ENCODE measurements at places on chromosomes 6 and 20. TPM values are rescaled to one million over a fixed set of nuclear protein-coding genes. Genes with fewer than 3 reads are reported as not detected.
A peak's percentile ranks its signal among the peaks of the same experiment; 100 is the strongest.

The MLIP gene
- not detected for polyA plus RNA-seq

DNA sequence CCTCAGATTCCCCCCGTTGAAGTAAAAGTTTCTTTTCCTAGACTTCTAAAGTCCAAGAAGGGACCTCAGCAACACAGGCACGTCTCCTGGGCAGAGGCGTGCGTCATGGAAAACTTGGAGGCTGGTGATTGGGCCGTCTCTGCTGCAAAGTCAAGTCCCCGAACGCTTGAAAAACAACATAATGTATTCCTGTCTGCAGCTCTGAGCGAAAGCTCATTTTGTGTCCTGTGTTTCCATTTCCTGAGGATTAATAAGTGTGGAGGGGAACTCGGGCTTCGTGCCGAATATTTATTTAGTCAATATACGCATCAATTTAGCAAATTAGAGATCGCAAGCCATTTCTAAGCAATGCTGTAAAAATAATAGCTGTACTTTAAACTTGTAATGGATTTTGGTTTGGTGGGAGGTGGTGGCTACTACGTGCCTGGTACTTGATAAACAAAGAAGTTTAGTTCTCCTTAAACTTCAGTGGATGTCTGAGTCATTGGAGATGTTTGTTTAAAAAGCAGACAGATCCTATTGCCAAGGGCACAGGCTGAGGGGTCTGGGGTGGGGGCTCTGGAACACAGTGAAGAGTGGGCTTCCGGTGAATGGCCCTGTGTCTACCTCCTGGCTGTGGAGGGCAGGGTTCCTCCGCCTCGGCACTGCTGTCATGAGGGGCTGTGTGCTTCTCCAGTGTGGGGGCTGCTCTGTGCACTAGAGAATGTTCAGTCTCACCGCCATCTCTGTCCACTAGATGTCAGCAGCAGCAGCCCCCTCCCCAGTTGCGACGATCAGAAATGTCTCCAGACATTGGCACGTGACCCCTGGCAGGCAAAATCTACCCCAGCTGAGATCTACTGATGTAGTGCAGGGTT lies 21.8 kb downstream of the PCK1 start:
- DNase-seq, result peak; percentile 64

GRCh38 chr6:11989386-11989785 lies 22.7 kb upstream of the HIVEP1 start:
- DNase-seq, result no peak

The LRRC73 gene
- polyA plus RNA-seq, result 0.31 TPM

DNA sequence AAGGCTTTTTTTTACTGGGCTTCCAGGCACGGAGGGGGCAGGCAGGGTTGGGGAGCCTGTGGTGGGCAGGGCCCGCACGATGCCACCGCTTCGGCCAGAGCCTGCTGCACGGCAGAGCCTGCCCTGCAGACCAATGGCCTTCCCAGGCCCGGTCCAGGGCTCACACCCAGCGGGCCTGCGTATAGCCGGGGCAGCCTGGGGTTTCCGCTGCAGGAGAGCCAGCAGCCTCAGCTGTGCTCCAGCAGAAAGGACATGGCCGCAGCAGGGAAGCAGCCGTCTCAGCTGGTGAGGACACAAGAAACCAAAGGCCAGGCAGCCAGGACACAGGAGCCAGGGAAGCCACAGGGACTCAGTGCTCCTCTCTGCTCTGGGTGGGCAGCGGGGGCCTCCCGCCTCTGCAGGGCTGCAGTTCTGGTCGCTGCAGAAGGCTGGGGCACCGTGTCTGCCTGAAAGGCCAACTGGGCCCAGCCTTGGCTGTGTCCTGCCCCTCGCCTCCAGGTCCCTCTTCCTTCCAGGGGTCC lies 90.6 kb downstream of the TTLL2 start:
- no peak for DNase-seq

GRCh38 chr20:44909872-44910689 lies at the start of gene PABPC1L:
PABPC1L (plus strand) TSS chr20:44910060; CDS start chr20:44910144, 84 bp downstream.
- peak; percentile 54 for DNase-seq

- DNase-seq, result peak; percentile 20
Measured at GRCh38 chr6:107488875-107489635, 862 bp upstream of the SOBP start.

DNA sequence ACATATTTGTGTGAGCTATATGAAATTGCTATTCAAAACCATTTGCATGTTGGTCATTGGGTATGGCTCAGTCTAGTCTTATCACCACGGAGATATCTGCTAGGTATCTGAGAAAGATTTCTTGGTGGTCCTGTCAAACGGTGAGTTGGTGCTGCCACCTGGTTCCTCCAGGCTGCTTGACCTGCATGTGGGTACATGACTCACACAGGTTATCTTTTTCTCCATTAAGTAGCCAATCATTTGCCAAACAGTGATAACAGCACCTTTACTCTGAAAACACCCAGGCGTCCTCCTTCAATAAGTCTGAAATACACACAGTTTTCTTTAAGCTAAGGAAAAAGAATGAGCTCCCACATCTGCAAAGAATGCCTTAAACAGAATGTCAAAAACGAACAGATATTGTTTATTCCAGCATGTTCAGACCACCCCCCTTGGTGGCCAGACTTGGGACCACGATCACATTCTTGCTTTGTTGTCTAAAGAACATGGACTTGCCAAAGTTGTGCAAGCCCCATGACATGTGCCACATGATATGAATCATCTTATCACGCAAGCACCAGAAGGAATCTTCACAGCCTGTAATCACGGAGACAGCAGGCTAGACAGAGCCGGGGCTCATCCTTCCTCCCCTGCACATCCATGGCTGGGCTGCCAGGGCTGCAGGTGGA lies 200.7 kb upstream of the THBS2 start:
- peak; percentile 94 for DNase-seq

DNA sequence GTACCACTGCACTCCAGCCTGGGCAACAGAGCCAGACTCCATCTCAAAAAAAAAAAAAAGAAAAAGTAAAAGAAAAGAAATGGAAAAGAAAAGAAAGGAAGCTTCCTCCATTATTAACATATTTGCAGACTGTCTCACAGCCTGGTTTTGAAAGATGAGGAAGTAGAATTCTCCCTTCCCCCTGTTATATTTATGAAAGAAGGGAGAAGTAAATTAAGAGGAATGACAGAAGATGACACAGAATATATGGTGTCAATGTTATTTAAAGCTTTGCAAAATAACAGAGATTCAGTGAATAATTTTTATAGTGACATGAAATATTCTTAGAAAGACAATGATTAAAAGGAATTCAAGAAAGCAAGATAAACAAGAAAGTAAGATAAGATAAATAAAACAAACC lies 83.7 kb upstream of the PRSS16 start:
- no peak for DNase-seq

The CEP85L gene
- polyA plus RNA-seq, result 2.3 TPM

DNA sequence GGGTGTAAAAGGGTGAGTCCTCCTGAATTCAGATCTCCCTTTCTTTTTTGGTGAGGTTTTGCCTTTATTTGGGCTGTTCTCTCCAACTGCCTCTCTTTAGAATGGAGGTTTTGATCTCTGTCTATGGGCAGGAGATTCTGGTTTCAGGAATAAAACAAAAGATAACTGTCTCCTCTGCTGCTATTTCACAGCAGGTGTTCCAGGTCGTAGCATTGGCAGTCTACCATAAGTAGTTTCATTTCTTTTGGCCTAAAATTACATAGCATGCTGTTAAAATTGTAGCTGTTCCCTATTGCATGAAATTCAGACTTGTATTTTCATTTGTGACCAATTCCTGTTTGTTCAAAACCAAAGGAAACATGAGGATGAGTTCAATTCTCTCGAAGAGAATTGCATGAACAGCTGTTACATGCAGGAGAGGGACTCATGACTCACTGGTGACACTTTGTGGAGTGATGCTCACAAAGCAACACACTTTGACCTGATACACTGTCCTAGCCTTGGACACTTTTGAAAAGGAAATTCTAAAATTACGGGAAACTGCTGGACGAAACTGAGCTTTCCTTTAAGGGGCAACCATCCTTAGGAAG lies 76.8 kb upstream of the SIRPG start:
- DNase-seq, result no peak

The ZFAND3 gene
- polyA plus RNA-seq, result 26.7 TPM

DNA sequence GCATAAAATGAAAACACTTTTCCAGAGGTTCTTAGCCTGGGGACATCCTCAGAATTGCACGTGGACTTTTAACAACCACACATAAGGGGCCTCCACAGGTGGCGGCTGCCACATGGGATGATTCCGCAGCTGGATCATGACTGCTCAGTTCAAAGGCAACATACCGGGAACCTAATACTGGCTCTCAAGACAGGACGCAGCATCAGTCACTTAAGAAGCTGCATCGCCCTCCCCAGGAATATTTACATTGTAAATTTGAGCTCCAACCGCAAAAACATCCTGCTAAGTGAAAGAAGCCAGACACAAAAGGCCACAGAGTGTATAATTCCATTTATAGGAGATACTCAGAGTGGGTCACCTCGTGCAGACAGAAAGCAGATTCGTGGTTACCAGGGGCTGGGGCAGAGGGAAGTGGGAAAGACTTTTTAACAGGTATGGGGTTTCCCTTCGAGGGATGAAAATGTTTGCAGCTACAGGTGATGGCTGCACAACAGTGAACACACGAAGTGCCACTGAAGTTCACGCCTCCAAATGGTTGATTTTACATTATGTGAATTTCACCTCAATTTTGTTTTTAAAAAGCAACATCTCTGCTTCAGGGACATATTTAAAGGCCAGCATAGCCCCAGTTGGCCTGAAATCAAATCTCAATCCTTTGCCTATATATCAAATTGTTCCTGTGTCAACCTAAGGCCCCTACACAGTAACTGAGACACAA lies 141.5 kb downstream of the BMP7 start:
- no peak for DNase-seq

GRCh38 chr20:14360416-14360815 lies 23.0 kb upstream of the FLRT3 start:
- DNase-seq, result peak; percentile 20

The TFAP2A gene
- 7.1 TPM for polyA plus RNA-seq

- DNase-seq, result no peak
Measured at GRCh38 chr20:57738484-57738883, 28.7 kb upstream of the PMEPA1 start.

DNA sequence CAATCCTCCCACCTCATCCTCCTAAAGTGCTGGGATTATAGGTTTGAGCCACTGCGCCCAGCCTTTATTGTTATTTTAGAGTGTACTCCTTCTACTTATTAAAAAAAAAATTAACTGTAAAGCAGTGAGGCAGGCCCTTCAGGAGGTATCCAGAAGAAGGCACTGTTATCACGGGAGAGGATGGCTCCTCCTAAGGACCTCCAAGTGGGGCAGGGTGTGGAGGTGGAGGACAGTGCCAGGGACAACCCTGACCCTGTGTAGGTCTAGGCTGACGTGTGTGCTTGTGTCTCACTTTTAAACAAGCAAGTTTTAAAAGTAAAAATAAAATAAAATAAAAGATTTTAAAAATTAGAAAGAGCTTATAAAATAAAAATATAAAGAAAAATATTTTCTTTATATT lies 23.7 kb upstream of the TAF4 start:
- no peak for DNase-seq

DNA sequence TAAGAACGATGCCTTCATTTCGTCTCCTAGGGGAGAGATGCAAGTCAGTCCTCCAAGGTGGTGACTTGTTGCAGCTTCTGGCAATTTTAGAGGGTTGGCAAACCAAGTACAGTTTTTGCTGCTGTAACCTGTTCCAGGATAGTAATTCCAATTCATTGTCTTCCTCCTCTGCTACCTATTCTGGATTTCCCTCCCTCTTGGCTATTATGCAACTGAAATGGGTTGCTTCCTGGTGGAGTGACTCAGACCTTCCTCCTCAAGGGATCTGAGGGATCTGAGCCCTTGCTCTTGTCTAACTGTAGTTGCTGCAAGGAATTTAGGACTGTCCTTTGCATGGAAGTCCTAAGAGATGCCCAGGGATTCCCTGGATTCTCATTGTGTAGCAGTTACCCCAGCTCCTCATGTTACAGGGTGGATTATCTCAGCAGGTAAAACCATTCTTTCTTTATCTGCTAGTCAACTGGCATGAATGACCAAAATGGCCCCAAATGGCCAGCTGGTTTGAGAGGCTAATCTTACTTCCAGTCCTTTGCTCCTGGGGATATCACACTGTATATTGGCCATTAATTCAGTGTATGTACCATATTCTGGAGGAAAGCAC lies 17.6 kb upstream of the ELMO2 start:
- DNase-seq, result no peak

DNA sequence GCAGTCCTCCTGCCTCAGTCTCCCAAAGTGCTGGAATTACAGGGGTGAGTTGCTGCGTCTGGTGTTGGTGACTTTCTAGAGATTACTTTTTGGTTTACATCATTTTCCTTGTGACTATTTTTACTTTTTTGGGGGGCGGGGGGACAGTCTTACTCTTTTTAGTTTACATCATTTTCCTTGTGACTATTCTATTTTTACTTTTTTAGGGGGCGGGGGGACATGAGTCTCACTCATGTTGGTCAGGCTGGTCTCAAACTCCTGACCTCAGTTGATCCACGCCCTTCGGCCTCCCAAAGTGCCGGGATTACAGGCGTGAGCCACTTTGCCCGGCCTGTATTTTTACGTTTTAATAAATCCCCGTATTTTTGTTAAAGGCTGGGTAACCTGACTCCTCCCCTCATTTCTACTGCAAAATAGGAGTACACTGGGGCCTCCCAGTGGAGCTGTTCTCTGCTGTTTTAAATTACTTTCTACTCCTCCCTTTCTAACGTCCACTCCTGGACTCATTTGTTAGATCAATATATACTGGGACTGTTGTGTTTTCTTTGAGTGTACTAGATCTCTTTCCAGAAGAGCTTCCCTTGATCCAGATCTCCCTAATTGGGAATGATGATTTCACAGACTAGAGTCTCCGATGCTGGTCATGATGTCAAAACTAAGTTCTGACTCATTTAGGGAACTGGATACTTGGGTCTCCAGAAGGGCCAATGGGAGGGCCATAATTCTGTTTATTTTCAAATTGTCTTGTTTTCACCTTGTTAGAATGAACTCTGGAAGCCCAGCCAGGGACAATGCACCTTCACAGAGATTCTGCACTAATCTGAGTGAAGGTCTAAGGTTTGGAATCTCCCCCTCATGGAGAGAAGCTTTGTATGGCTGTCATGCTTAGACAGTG lies 9.2 kb downstream of the HSPA1B start:
- DNase-seq, result peak; percentile 67

GRCh38 chr6:38169977-38170526 lies 350.5 kb downstream of the ZFAND3 start:
- DNase-seq, result no peak

The PAX1 gene
- polyA plus RNA-seq, result not detected

GRCh38 chr6:73394577-73395354 lies at the start of gene DDX43:
DDX43 (plus strand) TSS chr6:73394828; CDS start chr6:73394906, 78 bp downstream.
- DNase-seq, result no peak

The BMP6 gene
- 0.19 TPM for polyA plus RNA-seq
